ENCODE measurements at places on chromosomes 5 and 9.

- no peak for DNase-seq
Measured at GRCh38 chr9:82021198-82021597, 32.6 kb downstream of the SPATA31D1 start.

DNA sequence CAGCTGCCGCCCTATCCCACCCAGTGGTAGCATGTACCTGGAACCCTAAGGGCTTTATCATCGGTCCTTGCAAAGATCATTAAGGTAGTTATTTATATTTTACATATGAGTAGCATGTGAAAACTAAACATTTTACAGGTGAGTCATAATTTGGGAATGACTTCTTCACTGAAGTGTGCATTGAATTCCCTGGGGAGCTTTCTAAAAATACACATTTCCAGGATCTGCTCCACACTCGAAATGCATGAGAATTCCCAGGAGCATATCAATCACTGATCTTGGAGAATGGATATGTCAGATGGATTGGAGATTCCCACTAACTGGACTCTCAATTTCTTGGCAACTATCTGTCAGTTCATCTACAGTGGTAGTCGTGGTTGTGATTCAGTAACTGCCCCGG lies 717.5 kb downstream of the IRX1 start:
- DNase-seq, result no peak

DNA sequence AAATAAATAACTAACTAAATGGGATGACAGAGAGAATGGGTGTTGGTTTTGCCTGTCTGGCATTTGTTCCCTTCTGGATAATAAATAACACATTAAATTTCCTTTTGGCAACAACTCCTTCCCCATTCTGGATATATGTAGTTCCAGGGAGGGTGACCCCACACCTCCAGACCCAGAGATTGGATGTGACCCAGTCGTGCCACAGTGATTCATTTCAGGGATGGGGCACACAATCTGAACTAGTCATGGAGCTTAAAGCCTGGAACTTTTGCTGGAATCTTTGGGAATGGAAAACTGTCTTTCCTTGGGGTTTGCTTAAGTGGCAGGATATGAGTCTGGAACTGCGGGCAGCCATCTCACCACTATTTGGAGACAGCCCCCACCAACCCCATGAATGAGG lies 11.3 kb downstream of the KLF9 start:
- DNase-seq, result no peak

GRCh38 chr5:93246090-93246855 lies 334.7 kb downstream of the NR2F1-AS1 start:
- no peak for DNase-seq

- no peak for DNase-seq
Measured at GRCh38 chr5:102624405-102624804, 125.6 kb upstream of the SLCO6A1 start.

DNA sequence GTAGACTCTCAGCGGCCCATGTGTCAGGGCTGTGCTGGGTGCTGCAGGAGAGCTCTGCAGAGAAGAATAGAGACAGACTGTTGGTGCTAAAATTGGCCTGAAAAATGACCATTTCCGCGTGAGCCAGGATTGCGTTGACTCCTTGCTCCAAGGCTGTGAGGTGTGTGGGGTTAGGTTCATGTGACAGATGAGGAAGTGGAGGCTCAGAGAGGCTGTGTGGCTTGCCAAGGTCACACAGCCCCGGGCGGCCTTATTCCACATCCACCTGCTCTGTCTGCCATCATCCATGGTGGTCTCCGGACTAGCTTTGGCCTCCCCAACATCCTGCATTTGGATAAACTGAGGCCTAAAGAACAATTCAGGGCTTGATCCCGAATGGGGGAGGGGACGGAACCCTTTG lies 15.2 kb downstream of the NEK6 start:
- no peak for DNase-seq

- DNase-seq, result no peak
Measured at GRCh38 chr5:141787376-141787775, 90.8 kb downstream of the PCDH1 start.

- no peak for DNase-seq
Measured at GRCh38 chr9:93138171-93138764, 4.2 kb upstream of the NINJ1 start.

DNA sequence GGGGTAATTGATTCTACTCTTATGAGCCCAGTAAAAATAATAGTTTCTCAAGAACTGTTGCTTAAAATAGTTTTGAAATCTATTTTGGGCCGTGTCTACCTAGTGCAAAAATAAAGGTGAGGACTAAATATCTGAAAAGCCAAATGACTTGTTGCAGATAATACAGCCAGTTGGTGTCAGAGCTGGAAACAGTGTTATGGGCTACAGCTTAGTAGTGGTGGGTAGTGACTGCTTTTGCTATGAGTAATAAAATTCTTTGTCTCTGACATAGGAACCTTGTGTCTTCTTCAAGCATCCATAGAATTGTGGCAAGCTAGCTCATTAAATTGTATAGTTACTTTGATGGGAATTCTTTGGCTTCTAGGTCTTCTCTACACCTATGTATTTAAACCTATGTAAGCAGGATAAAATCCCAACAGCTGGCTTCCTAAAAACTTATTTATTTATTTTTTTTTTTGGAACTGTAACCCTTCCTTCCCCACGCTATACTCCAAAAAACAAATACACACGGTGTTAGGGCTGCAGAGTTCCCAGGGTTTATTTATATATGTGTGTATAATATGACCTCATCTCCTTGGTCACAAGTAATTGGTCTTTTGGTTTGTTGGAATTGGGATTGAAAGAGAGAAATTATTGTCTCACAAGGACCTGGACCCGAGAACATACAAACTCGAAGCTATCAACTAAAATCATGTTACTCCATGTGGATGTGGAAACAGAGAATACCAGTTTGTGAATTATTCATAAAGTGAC lies 138.0 kb downstream of the NUDT12 start:
- no peak for DNase-seq

DNA sequence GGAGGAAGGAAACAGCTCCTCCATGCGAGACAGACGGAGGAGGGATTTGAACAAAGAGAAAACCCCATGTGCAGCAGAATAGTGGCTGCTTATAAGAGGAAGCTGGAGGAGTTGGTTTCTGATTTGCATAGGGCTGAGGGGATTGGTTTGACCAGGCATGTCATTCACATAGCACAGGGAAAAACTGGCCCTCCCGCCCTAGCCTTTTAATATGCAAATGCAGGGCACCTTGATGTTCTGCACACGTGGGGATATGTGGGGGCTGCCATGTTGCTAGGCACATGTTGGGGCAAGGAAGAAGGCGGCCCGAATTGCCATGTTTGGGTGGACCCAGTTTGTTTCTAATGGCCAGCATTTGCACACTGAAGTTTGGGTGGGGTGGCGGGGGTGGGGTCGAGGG lies 42.2 kb downstream of the OSMR start:
- no peak for DNase-seq

GRCh38 chr5:40429258-40430100 lies 250.2 kb upstream of the PTGER4 start:
- DNase-seq, result no peak

GRCh38 chr5:36478646-36479317 lies 127.6 kb upstream of the SLC1A3 start:
- no peak for DNase-seq

- DNase-seq, result no peak
Measured at GRCh38 chr5:135823881-135824280, 10.6 kb upstream of the SLC25A48 start.

- no peak for DNase-seq
Measured at GRCh38 chr5:60794691-60795090, 49.4 kb downstream of the ELOVL7 start.

- no peak for DNase-seq
Measured at GRCh38 chr5:91712718-91713117, 329.6 kb upstream of the ARRDC3 start.

DNA sequence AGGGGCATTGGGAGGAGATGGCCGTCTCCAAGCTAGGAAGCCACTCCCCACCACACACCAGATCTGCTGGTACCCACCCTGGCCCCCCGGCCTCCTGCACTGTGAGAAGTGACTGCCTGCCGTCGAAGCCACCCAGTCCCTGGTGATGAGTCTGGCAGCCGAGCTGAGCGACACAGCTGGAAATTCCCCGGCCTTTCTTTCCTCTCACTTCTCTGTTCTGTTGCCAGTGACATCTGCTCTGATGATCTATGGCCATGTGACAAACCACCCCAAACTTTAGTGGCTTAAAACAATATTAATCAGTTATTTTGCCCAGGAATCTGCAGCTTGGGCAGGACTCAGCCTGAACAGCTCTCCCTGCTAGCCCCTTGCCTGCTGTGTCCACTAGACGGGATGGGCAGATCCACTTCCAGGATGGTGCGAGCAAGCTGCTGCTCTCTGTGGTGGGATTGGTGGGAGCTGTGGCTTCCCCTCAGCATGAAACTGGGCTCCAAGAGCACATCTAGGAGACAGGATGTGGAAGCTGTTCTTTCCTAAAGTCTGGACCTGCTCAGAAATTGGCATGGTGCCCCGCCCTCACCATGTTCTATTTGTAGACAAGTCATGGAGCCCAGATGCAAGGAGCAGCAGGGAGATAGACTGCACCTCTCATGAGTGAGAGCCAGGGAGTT lies 211.2 kb downstream of the GADD45G start:
- DNase-seq, result no peak

DNA sequence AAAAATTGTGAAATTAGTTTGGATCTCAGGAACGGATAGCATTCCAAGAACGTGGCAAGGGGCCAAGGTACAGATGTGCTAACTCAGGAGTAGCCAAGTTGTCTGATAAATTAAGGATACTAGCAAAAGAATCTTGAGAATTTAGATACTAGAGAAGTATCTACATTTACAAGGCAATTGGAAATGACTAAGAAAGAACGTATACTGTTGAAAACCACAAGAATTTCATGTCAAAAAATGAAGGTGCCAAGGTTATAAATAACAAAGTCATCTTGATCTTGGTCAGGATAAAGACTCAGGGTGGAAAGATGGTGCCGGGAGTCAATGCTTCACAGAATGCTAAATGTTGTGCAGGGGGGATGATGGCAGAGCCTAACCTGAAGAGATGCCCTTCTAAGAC lies 19.2 kb downstream of the CAPSL start:
- no peak for DNase-seq

DNA sequence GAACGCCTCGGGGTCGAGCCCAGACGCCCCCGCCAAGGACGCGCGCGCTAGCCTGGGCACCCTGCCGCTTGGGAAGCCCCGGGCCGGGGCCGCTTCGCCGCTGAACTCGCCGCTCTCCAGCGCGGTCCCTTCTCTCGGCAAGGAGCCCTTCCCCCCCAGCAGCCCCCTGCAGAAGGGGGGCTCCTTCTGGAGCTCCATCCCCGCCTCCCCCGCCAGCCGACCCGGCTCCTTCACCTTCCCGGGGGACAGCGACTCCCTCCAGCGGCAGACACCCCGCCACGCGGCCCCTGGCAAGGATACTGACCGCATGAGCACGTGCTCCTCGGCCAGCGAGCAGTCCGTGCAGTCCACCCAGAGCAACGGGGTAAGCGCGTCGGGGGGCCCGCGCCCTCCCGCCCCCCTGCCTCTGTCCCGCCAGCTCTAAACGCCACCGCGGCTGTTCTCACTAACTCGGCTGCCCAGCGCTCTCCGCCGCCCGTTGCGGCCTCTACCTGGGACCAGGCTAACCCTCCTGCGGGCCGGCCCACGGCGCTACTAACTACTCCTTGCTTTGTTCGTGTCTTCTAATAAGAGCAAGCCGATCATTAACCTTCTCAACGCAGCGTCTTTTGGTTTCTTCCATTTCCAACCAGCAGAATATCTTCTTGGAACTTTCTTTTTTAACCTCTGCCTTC lies 93.6 kb upstream of the OTULINL start:
- DNase-seq, result no peak

- DNase-seq, result no peak
Measured at GRCh38 chr9:137224830-137225694, at the start of gene CYSRT1. Gene CYSRT1 (plus strand): TSS chr9:137225174. CDS start chr9:137225622, 448 bp downstream.

All from stimulated activated CD8-positive, alpha-beta memory T cell treated with anti-CD3 and anti-CD28 coated beads, Interleukin-2, amount 100 ng/mL, for 1 hour (primary cell).